ENCODE measurements at places on chromosomes 1 and 21.

DNA sequence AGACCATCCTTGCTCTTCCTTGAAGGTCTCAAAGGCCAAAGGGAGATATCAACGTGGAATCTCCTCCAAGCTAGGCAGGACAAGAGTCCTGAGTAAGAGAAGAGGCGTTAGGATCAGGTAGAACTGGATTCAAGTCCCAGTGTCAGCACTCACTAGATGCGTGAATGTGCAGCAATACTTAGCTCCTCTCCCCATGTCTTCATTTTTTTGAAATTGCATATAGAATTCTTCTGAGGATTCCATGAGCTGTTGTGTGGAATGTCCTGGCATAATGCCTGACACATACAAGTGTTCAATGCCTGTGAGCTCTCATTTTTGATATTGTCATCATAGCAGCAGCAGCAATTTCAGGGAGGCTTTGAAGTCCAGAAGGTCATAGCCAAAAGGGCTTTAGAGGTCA, 333.2 kb downstream of the KCNH1 start:
- no peak for DNase-seq

DNA sequence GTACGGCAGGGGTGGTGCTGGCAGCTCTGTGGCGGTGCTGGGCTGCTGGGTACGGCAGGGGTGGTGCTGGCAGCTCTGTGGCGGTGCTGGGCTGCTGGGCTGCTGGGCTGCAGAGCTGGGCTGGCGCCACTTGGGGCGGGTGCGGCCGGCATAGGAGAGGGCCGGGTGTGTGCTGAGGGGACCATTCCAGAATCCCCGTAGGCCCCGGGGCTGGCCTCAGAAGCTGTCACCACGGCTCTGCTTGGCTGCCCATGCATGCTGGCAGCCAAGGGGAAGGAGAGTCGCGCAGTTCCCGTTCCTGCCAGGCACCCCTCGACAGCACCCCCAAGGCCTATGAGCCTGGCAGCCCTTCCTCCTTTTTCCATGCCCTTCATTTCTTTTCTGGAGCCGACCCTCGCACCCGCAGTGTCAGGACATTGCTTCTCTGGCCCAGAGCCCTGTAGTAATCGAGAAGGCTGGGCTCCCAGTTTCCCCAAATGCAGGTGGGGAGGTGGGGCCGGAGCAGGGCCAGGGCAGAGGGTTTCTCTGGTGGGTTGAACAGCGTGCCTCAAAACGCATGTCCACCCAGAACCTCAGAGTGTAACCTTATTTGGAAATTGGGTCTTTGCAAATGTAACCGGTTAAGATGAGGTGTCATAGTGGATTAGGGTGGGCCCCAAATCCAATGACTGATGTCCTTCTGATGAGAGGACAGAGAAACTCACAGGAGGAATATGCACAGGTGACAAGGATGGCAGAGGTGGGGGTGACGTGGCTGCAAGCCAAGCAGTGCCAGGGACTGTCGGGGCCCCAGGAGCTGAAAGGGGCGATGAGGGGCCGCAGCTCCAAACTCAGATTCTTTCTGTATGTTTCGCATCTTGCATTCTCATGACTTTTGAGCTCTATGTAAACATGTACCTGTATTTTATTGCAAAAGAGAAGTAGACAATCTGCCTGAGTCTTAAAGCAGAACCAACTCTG, 71.0 kb upstream of the ACTRT2 start:
- no peak for DNase-seq

DNA sequence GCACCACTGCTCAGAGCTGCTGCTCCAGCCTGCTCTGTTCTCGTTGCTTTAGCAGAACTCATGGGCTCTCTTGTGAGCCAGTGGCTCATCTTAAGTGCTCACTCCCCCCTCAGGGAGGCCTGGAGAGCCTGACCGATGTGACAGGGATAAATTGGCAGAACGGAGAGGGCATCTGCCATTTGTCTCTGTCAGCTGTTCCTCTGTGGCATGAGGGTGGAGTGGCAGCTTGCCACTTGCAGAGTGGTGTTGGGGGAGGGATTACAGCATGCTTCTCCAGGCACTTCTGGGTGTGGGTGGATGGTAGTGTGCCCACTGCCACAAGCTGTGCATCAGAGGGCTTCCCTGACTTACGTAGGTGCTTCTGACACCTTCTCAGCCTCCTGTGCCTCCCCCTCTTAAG, 229.5 kb downstream of the PAPPA2 start:
- DNase-seq: no peak

DNA sequence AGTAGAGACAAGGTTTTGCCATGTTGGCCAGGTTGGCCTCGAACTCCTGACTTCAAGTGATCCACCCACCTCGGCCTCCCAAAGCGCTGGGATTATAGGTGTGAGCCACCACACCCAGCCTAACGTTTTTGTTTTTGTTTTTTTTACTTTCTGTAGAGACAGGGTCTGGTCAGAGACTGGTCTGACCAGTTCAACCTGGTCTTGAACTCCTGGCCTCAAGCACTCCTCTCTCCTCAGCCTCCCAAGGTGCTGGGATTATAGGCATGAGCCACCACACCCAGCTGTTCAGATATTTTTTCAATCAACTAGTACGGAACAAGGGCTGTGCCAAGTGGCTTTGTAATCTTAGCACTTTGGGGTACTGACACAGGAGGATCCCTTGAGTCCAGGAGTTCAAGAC, 209.5 kb downstream of the RERE start:
- DNase-seq: no peak

GRCh38 chr1:1832166-1832565, 53.9 kb upstream of the NADK start:
- DNase-seq: no peak

GRCh38 chr1:183577897-183578465, 12.3 kb downstream of the NCF2 start:
- DNase-seq: no peak

- no peak for DNase-seq
Observed at GRCh38 chr1:241007668-241008067, 349.3 kb downstream of the RGS7 start.

DNA sequence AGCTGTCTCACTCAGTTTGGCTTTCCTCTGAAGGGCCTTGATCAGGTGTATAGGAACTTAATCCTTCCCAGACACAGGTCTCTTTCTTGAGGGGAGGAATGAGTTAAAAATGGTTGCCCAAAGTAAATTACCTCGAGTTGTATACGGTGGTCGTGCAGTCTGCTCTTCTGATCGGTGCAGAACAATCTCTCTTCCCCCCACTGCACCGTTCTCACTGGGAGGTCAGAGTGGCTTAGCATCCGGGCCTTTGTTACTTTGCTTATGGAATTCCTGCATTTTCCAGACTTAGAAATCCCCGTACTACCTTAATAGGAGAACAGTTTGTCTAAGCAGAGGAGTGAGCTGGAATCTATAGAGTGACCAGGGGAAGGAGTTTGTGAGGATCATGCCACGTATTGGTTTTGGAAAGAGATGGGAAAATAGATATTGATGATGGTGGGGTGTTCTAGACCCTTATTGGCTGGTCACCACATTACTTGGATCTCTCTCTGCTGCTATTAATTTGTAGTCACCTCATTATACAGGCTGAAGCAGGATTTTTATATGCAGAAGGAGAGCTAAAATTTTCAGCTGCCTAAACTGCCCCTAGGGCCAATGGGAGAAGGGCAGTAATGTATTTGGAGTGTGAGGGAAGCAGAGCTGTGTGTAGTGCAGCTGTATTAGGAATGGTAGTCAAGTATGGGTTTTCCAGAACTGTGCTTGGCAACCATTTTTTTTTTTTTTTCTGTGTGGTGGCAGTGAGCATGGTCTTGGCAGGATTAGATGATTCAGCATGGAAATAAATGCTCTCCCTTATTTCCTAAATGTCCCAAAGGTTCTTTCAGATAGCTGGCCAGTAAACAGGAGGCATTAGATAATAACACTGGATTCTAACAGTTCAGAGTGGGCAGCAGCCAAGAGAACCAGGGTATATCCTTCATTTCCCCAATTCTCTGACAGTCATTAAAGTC, 81.5 kb downstream of the NDUFS5 start:
- DNase-seq: no peak

GRCh38 chr1:28855969-28856368, 44.0 kb downstream of the OPRD1 start:
- DNase-seq: no peak

DNA sequence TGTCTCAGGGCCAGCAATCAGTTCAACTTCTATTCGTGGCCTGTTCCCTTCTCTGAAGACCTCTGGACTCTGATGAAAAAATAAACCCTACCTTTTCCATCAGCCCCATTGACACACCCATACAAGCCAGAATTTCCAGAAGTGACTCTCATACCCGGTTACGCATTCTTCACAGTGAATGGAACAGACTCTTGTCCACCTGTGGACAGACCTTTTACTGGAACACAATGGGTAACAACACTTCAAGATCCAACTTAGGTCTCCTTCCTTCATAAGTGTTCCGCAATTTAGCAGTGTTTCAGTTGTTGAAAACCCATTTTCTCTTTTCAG, 2.6 kb upstream of the NPL start:
- no peak for DNase-seq

- DNase-seq: no peak
Observed at GRCh38 chr1:109478806-109479205, 4.9 kb upstream of the ATXN7L2 start.

DNA sequence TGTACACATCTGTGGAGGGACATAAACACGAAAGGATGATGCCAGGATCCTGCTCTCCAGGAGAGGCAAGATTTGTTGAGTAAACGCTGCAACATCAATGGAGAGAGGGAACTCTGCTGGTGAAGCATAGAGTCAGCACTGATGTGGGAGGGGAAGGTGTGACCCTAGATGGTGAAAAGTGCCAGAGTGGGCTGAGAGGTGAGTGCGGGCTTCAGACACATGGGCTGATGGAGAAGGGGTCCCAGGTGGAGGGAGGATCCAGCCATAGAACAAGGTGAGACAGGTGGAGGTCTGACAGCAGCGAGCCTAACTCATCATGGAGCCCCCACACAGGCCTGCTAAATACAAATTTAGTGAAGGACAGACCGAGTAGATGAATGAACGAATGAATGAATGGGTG, 9.7 kb downstream of the RD3 start:
- DNase-seq: no peak
